ENCODE measurements at places on chromosomes 11 and 22. TPM values are rescaled to one million over a fixed set of nuclear protein-coding genes. Genes with fewer than 3 reads are reported as not detected.

Gene TNNT3
- total RNA-seq, result not detected

Gene CCDC179
- not detected for total RNA-seq

Gene SOX10
- 3.8 TPM for total RNA-seq

Gene FAM227A
- total RNA-seq, result 3.2 TPM

- H3K4me3 ChIP-seq, result peak overlapping the region; percentile 55
- H3K27ac ChIP-seq, result peak overlapping the region; percentile 88
- DNase-seq, result peak; percentile 79
- peaks cover 24% of the 10 kb centered on the region for H3K4me1 ChIP-seq
- no peaks in the 10 kb centered on the region for H3K27me3 ChIP-seq
These were observed 1.4 kb downstream of the ARHGAP20 start for GRCh38 chr11:110710628-110711381.

DNA sequence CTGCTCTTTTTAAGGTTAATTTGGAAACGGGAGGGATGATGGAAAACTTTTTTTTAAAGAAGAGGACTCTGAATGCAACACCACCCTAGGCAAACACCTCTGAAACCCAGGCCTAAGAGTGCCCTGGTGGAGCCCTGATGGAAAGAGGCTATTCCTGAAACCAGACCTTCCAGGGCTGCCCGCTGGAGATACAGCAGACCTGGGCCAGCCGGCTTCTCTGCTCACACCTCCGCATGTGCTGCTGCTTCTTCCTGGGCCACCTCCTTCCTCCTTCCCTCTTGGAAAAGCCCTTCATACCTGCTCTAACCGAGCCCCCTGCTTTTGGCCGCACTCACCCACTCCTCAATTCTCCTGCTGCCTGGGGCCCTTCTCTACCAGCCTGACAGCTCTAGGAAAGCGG is 37.9 kb downstream of the DUSP8 start:
- H3K4me1 ChIP-seq, result no peaks in the 10 kb centered on the region
- no peak overlapping the region for H3K4me3 ChIP-seq
- no peak overlapping the region for H3K27ac ChIP-seq
- H3K27me3 ChIP-seq, result peaks cover 4% of the 10 kb centered on the region
- no peak for DNase-seq
- H3K36me3 ChIP-seq, result no peaks in the 10 kb centered on the region

GRCh38 chr11:117723277-117724024 is 73.6 kb downstream of the DSCAML1 start:
- H3K27ac ChIP-seq, result peak overlapping the region; percentile 5
- no peak overlapping the region for H3K4me3 ChIP-seq
- no peaks in the 10 kb centered on the region for H3K27me3 ChIP-seq
- DNase-seq, result no peak
- H3K36me3 ChIP-seq, result no peaks in the 10 kb centered on the region

DNA sequence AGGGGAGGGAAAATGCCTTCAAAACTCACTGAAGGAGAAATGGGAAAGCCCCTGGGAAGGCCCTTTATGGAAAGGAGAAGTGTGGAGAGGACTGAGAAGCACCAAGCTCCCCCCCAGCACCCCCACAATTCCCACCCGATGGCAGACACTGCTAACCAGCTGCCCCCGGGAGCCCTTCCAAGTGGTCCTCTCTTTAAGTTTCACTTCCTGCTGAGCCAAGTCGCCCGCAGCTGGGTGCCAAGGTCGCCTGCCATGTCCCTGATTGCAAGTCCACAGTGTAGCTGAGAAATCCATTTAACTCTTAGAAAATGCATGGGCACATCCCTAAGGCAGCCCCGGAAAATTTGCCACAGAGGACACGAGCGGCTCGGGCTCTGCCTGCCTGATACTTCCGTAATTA is 68.2 kb downstream of the GALNT18 start:
- H3K27ac ChIP-seq, result no peak overlapping the region
- H3K4me1 ChIP-seq, result no peaks in the 10 kb centered on the region

- peaks cover 7% of the 10 kb centered on the region for H3K4me1 ChIP-seq
- H3K27me3 ChIP-seq, result no peaks in the 10 kb centered on the region
- H3K27ac ChIP-seq, result no peak overlapping the region
- DNase-seq, result no peak
- H3K4me3 ChIP-seq, result no peak overlapping the region
- no peaks in the 10 kb centered on the region for H3K36me3 ChIP-seq
These were observed 72.4 kb upstream of the BIRC3 start for GRCh38 chr11:102244681-102245409.

DNA sequence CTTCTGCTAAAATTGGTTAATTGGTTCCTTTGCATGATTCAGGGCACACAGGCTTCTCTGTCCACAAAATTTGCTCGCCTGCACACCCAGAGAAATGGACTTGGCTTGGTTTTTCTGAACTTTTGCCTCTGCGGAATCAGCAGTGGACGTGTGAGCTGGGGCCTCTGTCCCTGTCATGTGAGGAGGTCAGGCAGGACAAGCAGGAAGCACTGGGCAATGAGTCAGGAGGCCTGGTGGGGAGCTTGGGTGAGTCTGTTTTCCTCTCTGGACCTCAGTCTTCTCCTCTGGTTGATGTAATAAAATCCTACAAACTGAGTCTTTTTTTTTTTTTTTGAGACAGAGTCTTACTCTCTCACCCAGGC is 10.4 kb upstream of the CELSR1 start:
- H3K4me3 ChIP-seq, result no peak overlapping the region
- peak; percentile 93 for DNase-seq
- H3K27me3 ChIP-seq, result no peaks in the 10 kb centered on the region
- H3K27ac ChIP-seq, result peak overlapping the region; percentile 94

- no peaks in the 10 kb centered on the region for H3K27me3 ChIP-seq
- DNase-seq, result peak; percentile 89
- H3K4me3 ChIP-seq, result peak overlapping the region; percentile 98
- no peaks in the 10 kb centered on the region for H3K36me3 ChIP-seq
These were observed 3.8 kb downstream of the CD81 start for GRCh38 chr11:2380807-2381350.

GRCh38 chr11:16098526-16099205 is 257.7 kb downstream of the SOX6 start:
- no peaks in the 10 kb centered on the region for H3K27me3 ChIP-seq
- no peak overlapping the region for H3K27ac ChIP-seq
- DNase-seq, result no peak
- no peak overlapping the region for H3K4me3 ChIP-seq
- no peaks in the 10 kb centered on the region for H3K4me1 ChIP-seq
- H3K36me3 ChIP-seq, result no peaks in the 10 kb centered on the region

DNA sequence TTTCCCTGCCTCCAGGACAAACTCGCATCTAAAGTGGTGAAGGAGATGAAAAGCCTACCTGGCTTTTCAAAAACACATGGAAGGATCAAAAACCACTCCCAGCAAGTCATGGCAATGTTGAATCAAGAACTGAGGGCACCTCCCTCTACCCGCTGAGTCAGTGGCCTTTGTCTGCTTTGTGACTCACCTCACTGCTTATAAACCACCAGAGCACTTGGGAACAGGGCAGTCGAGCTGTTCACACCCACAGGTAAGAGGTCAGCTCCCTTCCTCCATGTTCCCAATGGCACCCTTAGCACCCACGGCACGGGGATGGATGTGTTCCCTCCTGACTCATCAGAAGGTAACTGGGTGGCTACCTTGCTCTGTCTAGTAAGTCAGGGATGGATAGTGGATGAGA is 21.7 kb downstream of the TENM4 start:
- no peak overlapping the region for H3K27ac ChIP-seq
- H3K36me3 ChIP-seq, result no peaks in the 10 kb centered on the region
- no peak for DNase-seq
- peaks cover 13% of the 10 kb centered on the region for H3K4me1 ChIP-seq
- no peak overlapping the region for H3K4me3 ChIP-seq

DNA sequence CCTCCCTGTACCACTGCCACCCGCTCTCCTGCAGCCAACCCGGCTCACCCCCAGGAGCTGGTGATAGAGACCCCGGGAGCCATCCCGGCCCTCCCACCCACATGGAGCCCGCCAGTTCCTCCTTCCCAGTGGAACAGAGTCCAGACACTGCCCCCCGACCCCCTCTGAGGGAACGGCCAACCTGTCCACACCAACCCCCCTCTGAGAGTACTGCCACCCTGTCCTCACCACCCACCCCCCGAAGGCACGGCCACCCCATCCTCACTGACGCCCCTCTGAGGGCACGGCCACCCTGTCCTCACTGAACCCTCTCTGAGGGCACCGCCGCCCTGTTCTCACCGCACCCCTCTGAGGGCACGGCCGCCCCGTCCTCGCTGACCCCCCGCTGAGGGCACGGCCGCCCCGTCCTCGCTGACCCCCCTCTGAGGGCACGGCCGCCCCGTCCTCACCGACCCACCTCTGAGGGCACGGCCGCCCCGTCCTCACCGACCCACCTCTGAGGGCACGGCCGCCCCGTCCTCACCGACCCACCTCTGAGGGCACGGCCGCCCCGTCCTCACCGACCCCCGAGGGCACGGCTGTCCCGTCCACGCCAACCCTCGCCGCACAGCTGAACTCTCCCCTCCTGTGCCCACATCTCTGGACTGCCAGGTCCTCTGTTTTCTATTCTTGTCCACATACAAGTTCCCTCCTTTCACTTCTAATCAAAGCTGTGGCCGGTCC is 18.0 kb downstream of the TOLLIP start:
- no peak overlapping the region for H3K27ac ChIP-seq
- H3K36me3 ChIP-seq, result peaks cover 35% of the 10 kb centered on the region
- H3K27me3 ChIP-seq, result no peaks in the 10 kb centered on the region
- no peak overlapping the region for H3K4me3 ChIP-seq
- no peaks in the 10 kb centered on the region for H3K4me1 ChIP-seq

DNA sequence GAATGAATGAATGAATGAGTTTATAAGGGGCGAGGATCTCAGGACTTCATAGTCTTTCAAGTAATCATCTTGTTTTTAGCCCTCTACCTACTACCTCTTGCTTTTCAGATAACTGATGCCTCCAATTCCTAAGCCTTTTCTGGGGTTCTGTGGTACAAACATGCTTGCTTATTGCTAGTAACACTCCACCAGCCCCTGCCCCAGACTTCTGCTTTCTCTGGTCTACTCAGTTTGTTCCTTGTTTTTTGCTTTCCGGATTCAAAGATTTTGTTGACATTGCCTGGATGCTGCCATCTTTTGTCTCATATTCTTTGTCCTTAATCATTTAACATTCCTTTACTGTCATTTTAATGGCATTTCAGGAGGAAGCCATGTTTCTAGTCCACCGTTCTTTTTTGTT is 8.9 kb upstream of the TMEM9B start:
- no peak overlapping the region for H3K27ac ChIP-seq
- H3K4me1 ChIP-seq, result no peaks in the 10 kb centered on the region
- no peak for DNase-seq
- no peaks in the 10 kb centered on the region for H3K27me3 ChIP-seq

DNA sequence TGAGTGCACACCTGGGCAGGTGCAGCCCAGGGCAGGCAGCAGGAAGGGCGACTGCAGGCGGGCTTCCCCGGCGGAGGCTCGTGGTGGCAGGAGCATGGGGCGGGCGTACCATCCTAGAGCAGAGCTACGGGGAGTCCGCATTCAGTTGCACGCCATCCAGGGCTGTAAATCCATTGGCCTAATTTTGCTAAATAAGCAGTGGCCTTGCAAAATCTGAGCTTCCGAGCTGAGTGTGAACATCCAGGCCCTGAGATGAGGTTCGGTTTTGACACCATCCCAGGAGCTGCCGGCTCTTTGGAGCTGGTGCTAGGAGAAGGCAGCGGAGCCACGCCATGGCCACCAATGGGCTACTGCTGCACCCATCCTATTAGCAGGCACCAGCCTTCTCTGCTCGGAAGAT is 664.8 kb downstream of the BRD1 start:
- peaks cover 21% of the 10 kb centered on the region for H3K27me3 ChIP-seq
- no peaks in the 10 kb centered on the region for H3K4me1 ChIP-seq
- no peak overlapping the region for H3K4me3 ChIP-seq
- H3K27ac ChIP-seq, result no peak overlapping the region
- DNase-seq, result no peak
- H3K36me3 ChIP-seq, result no peaks in the 10 kb centered on the region

DNA sequence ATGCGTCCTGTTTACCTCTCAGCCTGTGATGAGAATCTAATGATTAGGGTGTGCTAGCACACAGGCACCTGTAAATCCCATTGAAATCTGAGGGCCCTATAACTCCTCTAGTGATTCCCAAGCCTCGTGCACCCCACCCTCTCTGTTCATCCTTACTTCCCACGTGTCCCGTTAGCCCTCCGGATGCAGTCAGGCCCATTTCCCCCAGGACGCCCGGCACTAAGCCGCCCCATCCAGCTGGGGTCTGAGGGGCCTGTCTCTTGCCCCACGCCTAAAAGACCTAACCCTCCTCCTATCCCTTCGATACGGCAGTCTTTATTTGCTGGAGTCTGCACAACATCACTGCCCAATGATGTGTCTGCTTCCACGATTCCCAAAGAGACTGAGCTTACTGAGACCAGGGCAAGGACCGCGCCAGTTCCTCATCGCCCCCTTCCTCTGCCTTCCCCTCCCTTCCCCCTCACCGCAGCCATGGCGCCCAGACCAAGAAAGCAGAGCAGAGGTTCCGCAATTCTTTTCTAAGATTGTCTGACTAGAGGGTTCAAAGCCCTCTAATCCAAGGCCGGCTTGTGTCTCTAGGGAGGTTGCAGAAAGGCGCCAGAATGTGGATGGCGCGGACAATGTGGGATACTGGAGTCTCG is 1.1 kb upstream of the FADS2 start:
- H3K4me3 ChIP-seq, result peak overlapping the region; percentile 56
- no peaks in the 10 kb centered on the region for H3K27me3 ChIP-seq
- DNase-seq, result no peak
- no peaks in the 10 kb centered on the region for H3K36me3 ChIP-seq
- no peaks in the 10 kb centered on the region for H3K4me1 ChIP-seq

DNA sequence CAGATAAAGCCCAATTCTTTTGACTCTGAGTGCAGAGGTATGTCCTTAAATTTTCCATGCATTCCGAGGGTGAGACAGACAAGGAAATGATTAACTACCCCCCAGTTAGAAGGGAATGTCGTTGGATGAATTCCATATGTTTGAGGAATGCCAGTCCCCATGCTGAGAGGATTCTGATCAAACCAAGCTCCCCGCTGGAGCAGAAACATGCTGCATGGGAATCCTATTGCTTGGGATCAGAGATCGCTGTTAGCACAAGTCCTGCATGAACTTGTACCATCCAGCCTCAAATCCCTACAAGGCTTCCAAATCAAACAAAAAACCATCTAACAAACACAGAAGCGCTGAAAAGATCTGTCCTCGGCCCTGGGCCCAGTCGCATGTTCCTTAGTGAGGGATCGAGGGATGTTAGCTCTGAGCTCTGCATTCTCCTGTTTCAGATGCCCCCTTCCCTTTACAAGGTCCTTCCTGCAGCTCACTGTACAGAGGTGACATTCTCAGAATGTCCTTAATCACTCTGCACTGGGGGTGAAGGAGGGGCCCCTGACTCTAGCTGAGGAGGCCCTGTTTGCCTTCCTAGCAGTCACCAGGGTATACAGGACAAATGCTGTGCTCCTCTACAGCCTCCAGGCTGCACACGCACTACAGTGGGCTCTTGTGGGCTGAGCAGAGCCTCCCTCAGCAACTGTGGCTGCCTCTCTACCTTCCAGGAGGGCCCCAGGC is 353.4 kb downstream of the TENM4 start:
- no peaks in the 10 kb centered on the region for H3K36me3 ChIP-seq
- peaks cover 29% of the 10 kb centered on the region for H3K4me1 ChIP-seq
- no peak for DNase-seq
- H3K4me3 ChIP-seq, result no peak overlapping the region

- no peaks in the 10 kb centered on the region for H3K27me3 ChIP-seq
- no peak overlapping the region for H3K4me3 ChIP-seq
- no peaks in the 10 kb centered on the region for H3K36me3 ChIP-seq
- no peaks in the 10 kb centered on the region for H3K4me1 ChIP-seq
- no peak overlapping the region for H3K27ac ChIP-seq
These were observed 216.3 kb upstream of the MTNR1B start for GRCh38 chr11:92753161-92753560.
